ENCODE measurements at places on chromosomes 5 and 9.

DNA sequence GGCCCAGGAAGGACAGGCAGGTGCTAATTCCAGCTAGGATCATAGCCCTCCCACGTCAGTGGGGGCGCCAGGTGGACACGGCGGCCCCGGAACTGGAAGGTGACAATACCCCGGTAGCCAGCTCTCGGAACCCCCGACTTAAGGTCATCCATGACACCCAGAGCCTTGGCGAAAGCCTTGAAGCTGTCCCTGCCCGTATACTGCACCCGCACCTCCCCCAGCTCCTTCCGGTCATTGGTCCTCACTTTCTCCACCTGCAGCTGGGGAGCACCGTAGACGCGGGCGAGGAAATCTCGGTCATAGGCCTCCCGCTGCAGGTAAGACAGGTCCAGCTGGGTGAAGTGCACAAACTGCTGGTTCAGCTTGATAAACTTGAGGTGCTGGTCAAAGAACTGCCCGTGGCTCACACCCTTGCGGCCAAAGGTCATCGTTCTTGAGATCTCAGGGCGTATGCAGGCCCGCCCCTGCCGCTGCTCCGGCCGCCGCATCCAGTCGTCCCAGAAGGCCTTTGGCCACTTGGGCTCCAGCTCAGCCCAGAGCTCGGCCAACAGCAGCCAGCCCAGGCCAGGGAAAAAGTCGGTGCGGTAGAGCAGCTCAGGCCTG, 10.9 kb downstream of the MGAT1 start:
- DNase-seq, result no peak

DNA sequence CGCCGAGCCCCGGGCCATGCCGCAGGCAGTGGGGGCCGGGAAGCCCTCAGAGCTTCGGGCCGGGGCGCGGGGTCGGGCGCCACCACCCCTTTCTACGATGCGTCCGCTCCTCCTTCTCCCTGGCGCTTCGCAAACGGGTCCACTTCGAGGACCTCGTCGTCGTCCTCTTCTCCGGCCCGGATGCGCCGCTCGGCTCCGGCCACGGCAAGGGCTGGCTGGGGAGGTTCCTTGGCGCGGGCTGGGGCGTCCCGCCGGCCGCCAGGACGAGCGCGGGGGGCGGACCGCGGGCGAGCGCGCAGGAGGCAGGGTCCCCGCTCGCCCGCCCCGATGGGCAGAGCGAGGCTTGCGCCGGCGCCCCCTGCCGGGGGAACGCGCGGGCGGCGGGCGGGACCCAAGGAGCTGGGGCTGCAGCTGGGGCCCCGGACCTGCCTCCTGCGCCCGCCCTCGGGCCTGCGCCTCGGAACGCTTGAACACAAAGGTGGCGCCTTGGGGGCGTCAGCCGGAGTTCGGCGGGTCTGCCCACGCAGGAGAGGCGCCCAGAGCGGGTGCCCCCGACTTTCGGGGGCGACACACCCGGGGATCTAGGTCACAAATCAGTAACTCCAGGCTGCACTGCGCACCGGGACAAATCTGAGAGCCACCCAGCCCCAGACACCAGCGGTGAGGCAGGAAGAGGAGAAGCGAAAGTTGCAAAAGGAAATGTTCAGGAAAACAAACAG, at the start of gene ROR2:
TSS of gene ROR2 (minus strand) at position 283 of the 719 bp plus-strand sequence.
- peak; percentile 11 for DNase-seq

- DNase-seq, result no peak
Observed at GRCh38 chr5:92641031-92641962, 939.7 kb downstream of the NR2F1-AS1 start.

DNA sequence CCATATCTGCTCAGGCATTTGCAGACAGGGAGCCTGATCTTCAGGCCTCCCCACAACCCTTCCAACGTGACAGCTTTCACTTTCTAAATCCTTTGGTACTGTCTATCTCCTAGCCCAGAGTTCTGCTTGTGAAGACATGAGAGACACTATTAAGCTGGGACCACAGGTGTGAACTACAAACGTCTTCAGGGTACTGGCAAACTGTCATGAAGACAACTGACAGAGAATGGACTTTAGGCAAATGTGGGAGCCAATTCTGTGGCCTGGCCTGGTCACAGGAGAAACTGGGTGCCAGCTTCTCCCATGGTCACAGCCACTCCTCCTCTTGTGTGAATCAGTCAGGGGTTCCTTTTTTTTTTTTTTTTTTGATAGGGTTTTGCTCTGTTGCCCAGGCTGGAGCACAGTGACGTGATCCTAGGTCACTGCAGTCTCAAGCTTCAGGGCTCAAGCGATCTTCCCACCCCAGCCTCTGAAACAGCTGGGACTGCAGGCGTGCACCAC, 10.4 kb downstream of the TRIM14 start:
- no peak for DNase-seq

- DNase-seq, result no peak
Observed at GRCh38 chr5:147971472-147971871, 65.1 kb upstream of the C5orf46 start.

GRCh38 chr9:91677331-91677730, 253.7 kb upstream of the NFIL3 start:
- DNase-seq, result no peak

DNA sequence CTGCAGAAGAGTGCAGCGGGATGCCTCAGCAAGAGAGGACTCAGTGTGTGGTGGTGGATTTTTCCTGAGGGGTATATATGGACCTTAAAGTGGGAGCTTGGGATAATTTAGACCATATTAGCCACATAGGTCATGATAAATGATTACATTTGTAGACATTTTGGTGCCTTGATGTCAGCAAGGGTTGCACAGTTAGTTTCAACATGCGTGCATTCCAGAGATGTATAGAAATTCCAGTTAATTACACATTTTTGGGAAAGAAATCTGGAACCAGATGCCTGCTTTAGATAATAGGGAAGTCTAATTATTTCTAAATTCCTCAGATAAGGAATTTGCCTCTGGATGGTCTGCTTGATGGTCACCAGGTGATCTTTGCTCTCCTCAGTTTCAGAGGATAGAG, 440.6 kb upstream of the PAPPA start:
- DNase-seq, result no peak

- DNase-seq, result peak; percentile 3
Observed at GRCh38 chr5:16178745-16179372, 732 bp downstream of the MARCHF11 start.

DNA sequence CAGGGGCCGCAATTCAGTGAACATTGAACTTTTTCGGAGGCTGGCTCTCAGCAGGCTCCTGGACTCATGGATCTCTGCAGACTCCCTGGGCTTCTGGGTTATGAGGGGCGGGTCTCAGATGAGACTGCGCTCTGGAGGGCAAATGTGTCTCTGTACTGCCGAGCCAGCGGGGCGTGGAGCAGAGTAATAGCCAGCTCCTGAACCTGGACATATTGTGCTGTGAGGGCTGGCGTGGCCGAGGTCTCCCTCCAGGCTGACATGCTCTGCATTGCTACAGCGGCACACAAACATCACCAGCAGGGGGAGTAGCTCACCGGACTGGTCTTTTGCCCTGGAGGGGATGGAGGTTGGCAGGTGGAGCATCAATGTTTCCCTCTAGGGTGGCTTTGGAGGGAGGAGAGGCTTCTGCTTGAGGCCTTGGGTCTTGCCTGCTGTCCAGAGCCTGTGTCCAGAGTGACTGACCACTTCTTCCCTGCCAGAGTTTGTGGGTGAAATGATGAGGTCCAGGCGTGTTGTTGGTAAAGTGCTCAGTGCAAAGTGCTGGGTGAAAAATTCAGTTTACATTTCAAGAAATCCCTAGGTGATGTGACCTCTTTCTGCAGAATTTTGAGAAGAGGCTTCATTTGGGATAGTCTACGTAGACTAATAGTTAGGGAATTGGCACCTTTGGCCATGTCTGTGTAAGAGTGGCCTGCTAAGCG, 10.9 kb upstream of the GADD45G start:
- DNase-seq, result peak; percentile 53

All from effector CD4-positive, alpha-beta T cell (primary cell).